ENCODE measurements at places on chromosomes 4 and X.

DNA sequence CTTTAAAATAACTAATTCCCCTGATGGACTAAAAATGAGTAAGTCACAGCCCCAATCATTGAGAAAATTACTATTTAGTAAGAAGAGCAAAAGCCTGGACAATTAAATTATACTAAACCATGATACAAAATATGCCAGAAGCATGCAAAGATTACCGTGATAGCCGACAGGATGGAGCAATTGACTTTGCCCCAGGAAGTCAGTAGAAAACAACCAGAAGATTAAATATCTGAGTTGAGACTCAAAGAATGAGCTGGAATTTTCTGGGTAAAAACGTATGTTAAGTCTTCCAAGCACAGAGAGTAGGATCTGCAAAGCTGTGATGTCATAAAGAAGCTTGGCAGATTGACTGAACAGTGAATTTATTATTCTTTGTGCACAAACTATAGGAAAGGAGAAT is 816.1 kb upstream of the TENM3 start:
- no peak for DNase-seq

DNA sequence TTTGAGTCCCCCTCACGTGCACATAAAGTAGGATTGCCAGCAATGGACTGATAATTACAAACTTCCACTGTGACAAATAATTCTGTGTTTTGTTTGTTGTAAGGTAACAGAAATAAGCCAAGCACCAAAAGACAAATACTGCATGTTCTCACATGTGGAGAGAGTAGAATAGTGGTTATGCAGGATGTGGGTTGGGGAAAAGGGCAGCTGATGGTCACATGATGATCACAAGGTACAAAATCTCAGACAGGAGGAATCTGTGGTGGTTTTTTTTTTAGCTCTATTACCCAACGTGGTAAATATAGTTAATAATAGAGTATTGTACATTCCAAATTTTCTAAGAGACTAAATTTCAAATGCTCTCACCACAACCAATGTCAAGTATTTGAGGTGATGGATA is 182.3 kb downstream of the BANK1 start:
- no peak for DNase-seq

GRCh38 chrX:149470955-149471354 is 34.2 kb downstream of the IDS start:
- DNase-seq, result peak; percentile 58

DNA sequence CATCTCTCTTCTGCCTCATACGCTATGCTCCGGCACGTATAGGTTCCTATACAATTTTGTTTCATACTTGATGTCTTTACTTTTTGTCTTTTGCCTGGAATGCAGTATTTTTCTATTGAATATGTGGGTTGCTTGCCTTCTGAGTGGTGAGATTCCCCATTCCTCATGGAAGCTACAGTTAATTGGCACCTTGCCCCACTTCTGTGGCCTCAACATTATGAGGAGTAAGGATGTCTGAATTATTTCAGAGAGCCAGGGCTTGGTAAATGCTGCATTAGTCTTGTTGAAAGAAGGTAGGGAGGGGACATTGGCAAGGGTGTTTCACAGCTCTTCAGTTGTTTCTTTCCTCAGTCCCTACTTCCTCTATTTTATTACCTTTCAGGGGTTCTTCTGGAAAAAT is 23.0 kb downstream of the CDKL5 start:
- DNase-seq, result no peak

DNA sequence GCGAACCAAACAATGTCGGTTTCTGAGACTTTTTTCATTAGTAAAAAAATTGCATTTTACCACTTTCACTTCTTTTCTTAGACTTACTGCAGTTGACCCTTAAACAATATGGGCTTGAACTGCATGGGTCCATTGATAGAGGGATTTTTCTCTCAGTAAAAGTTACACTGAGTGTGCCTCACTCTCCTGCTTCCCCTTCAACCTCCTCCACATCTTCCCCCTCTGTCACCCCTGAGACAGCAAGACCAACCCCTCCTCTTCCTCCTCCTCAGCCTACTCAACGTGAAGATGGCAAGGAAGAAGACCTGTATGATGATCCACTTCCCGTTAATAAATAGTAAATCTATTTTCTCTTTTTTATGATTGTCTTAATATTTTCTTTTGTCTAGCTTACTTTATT is 43.4 kb downstream of the TEC start:
- DNase-seq, result no peak

DNA sequence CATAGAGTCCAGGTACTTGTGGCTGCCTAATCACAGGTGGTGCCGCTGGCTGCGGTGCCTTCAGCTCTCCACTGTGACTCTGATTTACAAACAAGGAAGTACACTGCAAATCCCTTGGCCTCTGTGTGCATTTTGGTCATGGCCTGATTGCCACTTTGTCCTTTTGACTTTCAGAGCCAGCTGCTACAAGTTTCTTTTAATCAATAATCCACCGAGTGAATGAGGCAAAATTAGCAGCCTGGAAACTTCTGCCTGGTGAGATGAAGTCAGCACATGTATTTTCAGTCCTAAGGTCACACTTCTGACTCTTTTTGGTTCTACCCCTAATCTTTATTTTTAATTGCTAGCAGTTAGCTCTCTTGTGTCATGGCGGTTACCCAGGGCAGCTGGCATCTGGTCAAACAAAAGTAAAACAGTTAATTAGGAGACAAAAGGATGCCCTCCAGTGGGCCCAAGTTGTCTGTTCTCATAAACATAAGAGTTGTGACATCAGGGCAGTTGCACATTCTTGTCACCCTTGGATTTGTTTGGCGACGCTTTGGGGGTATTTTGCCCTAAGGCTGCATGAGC is 62.3 kb upstream of the LNX1 start:
- no peak for DNase-seq

DNA sequence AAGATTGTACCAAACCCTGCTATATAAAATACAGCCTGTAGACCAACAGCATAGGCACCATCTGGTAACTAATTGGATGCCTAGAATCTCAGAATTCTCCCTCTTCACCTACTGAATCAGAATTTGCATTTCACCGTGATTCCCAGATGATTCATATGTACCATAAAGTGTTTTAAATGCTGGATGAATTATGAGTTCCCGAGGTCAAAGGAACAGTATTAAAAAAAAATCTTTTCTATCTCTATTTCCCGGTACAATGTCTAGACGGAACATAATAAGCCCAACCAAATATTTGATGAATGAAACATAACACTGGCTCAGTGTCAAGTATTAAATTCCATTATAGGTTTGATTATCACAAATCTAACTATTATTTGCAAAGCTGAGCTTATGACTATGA is 280.0 kb downstream of the ANKRD50 start:
- peak; percentile 42 for DNase-seq

GRCh38 chr4:17322514-17322913 is 189.4 kb downstream of the QDPR start:
- DNase-seq, result no peak

DNA sequence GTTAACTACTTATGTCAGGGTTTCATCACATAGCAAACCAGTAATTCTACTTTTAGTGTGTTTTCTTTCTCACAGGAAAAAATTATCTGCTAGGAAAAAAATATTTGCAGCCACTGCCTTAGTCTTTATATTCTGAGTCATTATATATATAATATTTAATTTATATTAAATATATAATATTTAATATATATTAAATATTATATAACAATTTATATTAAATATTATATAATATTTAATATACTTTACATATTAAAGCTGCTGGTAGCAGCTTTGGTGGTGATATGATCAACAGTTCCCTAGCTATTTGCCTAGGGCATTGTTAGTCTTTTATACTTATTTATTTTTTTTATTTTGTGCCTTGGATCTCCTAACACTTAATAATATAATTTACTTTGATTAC is 381.6 kb downstream of the STIM2 start:
- DNase-seq, result no peak

DNA sequence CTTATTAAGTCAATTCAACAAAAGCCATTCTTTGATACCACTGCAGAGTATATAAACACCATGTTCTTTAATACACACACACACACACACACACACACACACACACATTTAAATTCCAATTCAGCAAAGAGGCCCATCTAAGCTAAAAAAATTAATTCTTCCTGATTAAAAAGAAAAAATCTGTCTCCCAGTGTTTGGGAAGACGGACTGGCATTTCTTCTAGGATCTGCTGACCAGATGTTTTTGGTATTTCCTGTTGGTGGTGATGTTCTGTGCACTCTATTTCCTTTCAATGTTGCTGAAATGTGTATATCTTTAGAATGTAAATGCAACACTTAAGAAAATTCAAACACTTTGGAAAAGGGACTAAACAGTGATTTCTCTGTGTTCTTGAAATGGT is 243.8 kb downstream of the THOC2 start:
- DNase-seq, result no peak

DNA sequence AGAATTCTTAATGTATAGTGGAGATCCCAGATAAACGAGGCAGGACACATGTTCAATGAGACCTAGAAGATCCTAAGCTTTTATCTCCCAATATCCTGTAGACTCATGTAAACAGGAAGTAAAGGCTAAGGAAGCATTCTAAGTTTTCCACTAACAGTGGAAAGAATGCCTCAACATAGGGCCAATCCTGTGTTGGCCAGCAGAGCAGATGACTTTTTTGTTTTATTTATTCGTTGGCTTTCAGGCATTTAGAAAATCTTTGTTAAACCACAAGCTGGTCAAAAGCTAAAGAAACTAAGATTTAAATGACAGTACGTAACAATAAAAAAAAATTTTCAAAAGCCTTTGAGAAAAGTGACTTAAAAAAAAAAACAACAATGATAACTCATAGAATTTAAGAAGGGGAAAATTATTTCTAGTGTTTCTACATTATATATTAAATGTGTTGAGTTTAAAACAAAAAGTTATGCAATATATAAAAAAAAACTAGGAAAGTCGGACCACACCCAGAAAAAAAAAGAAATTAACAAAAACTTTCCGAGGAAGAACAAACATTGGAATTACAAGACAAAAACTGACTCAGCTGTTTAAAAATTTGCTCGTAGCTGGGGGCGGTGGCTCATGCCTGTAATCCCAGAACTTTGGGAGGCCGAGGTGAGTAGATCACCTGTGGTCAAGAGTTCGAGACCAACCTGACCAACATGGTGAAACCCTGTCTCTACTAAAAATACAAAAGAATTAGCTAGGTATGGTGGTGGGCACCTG is 759.3 kb downstream of the FSTL5 start:
- no peak for DNase-seq

DNA sequence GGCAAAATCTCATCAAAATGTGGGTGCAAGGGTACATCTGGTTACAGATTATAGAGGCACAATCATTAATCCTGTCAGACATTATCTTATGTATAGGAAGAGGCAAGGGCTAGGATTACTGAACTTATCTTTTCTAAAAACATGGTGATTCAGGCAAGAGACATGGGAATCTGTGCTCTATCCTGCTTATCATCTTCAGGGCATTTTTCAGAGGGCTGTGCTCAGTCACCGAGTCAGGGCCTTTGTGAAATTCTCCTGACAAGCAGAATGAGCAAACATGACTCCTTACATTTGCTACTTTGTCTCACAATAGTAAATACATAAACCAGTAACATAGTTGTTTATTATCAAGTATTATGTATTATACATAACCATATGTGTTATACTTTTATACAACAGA is 84.2 kb upstream of the KCTD8 start:
- DNase-seq, result no peak

- no peak for DNase-seq
These were observed 2.6 kb downstream of the UNC5C start for GRCh38 chr4:95546221-95546620.

DNA sequence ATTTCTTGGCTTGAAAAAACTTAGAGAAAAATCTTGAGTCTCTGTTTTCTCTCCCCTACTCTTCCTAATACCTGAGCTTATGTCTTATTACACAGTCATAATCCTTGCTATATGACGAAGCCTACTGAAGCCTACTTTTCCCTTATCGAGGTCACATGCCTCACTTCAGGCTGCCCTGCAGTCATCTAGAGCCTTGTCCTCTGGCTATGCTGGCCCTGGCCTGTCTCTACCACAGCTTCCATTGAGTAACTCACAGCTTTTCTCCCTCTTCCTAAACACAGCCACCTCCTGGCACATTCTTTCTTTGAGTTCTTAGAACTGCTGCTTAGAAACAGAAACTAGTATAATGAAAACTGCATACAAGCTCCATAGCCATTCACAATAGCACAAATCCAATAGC is 1698.3 kb downstream of the STIM2 start:
- DNase-seq, result no peak

DNA sequence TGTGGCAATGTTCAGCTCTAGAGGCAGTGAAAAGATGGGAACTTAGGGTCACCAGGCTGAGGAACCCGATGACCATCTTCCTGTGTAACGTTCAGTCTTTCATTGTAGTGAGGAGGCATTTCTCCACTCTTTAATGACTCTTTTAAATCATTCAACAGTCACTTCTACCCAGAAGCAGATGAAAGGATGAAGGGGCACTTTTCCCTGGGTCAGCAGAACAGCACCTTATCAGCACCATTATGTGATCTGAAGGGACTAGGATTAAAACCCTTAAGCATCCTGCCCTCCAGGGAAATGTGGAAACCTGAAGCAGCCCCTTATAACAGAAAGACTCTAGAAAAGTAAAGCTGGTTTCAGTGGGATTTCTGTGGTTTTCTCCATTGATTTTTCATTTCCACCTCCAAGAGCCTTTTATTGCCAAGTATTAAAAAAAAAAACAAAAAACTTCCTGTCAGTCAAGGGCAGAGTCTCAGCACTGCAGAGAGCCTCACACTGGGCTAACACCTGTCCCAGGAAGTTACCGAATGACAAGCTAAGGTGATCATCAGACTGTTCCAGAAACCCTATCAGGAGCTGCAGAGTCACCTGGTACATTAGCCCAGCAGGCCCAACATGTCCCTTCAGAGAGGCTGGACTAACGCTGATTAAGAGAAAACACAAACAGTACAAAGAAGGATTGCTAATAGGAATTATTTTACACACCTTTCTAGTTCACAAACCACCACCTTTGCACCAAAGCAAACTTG is 185.9 kb downstream of the SHROOM3 start:
- no peak for DNase-seq

GRCh38 chr4:58515226-58515625 is 1405.0 kb upstream of the IGFBP7 start:
- no peak for DNase-seq

- no peak for DNase-seq
These were observed 2731.9 kb downstream of the ARAP2 start for GRCh38 chr4:33512397-33512796.

- no peak for DNase-seq
These were observed 102.7 kb downstream of the PHOX2B start for GRCh38 chr4:41645728-41646390.

DNA sequence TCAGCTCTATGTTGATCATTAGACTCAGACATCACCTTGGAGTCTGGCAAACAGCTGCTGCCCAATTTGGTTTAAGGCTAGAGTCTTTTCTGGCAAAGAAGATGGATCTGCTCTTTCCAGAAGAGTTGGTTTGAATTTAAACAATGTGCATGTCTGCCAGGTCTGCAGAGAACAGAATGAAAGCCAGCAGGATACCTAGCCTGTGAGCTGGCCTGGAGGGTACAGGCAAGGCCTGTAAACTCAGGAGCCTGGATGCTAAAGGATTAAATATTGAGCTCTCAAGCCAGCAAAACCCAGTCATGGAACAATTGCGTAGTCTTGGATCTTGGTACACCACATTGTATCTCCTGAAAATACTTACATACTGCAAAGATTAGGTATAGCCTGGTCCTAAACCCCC is 15.6 kb upstream of the PDLIM3 start:
- no peak for DNase-seq

Data from RWPE1 (cell line).